GM13977 (cell line): ENCODE measurements at places on chromosomes 11 and 22.

GRCh38 chr11:7046474-7047175, 26.3 kb downstream of the NLRP14 start:
- no peak for DNase-seq

GRCh38 chr11:76799066-76799804, 16.1 kb downstream of the TSKU start:
- DNase-seq = peak; percentile 91

DNA sequence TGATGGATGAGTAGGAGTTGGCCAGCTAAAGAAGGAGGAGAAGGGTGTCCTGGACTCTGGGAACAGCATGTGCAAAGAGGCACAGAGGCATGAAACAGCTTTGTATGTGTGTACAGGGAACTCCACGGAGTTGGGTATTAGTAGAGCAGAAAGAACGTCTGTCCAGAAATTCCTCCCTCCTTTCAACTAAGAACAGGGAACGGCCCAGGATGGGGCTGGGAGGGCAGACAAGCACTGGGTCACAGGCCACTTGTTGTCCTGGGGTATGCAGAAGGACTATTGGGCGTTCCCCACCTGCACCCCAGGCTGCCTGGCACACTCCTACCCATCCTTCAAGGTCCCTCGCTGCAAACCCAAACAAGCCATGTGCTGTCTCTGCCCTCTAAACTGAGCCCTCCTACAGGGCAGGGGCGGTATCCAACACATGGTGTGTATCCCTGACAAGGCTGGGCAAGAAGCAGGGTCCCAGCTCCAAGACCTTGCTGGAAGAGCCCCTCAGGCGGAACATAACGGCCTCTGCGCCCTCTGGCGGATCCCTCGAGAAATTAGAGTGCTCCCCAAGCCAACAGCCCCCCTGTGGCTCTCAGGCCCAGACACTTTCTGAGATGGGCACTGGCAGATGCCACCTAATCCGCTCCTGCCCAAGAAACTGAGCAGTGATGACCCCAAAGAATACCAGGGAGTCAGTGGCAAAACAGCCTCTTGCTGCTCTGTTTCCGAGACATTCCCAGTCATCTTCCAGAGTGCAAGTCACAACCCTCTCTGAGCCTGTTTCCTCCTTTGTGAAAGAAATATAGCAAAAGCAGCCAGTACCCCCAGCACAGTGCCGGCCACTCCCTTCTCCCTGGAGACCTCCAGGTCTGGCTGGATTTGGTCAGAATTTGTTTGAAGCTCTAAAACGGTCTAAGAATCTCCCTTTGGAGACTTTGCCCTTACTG, 1.6 kb upstream of the ELFN2 start:
- DNase-seq = peak; percentile 85

DNA sequence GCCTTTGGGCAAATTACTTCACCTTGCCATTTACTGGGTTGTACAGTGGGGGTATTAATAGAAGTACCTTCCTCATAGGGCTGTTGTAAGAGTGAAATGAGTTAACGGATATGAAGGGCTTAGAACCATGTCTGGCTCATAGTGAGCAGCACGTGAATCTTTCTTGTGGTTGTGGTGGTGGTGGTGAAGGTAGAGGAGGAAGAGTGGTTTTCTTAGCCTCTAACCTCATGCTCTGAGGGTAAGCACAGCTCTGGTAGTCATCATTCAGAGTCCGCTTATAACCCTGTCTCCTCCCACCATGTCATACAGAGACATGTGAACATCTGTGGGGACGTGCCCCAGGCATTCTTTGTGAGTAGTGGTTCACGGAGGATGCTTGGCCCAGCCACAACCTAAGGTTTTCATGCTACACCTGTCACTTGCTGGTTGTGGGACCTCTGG, 43.6 kb downstream of the TEAD1 start:
- peak; percentile 31 for DNase-seq

GRCh38 chr11:97722721-97723120, 1298.0 kb upstream of the CNTN5 start:
- DNase-seq = no peak

- DNase-seq = no peak
These were observed 21.9 kb upstream of the MOB2 start for GRCh38 chr11:1508491-1508891.

GRCh38 chr11:65165410-65166317, 4.4 kb upstream of the SPDYC start:
- DNase-seq = no peak

DNA sequence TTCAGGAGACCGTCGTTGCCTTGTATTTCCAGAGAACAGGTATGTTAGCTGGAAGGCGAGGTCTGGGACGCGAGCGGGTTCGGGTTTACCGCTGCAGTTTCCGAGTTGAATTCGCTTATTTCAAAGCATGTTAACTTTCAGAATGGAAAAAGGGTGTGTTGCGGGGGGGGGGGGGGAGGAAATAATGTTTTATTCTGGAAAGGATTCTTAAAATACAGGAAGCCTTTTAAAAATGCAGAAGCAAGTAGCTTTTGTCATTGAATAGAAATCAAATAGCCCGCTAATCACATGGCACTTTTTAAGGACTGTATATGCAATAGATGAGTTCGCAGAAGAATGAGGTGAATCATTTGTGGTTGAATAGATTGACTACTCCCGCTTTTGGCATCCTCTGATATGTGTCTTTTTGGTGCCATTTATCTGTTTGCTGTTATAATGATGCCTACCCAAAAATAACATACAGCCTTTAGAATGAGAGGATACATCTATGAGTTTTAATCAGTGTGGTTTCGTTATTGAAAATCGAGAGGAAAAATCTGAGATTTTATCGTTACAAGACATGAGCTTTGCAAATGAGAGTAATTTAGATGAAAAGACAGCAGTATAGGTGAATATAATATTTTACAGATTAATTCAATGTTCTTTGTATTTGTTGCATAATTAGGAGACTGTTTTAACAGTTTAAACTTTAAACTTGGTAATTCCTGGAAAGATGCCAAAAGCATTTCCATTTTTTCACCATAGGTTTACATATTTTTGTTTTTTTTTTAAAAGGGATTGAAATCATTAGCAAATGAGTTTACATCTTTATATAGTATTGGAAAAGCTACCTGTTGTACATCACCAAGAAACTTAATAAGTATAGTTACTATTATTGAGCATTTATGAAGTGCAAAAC, 1.7 kb downstream of the PDE3B start:
- DNase-seq = peak; percentile 41
